ENCODE measurements at places on chromosomes 3 and 15.

DNA sequence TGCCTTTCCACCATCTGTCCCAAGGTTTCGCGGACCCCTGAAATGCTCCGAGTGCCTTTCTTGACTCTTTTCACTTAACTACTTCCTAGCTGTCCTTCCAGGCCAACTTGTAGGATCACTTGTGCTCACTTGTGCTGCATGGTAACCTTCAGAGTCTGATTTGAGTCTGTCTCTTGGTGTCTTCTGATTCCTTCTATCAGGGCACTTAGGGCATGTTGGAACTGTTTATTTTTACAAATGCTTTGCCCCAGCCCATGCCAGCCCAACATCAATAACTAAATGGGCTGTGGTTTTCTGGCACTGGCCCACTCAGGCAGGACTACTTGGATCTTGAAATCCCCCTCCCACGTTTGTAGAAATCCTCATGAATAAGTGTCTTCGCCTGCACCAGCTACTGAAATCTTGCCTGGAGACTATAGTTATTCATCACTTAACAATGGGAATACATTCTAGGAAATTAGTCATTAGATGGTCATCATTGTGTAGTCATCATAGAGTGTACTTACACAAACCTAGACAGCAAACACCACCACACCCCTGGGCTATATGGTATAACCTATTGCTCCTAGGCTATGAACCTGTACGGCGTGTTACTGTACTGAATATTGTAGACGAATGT lies 123.1 kb upstream of the STRIT1 start:
- no peak for DNase-seq

- DNase-seq, result no peak
Observed at GRCh38 chr15:98668566-98669308, 20.4 kb downstream of the IGF1R start.

GRCh38 chr15:52094811-52095584 lies 17.6 kb downstream of the BCL2L10 start:
- DNase-seq, result no peak

GRCh38 chr15:89743594-89743993 lies 7.5 kb downstream of the MESP1 start:
- no peak for DNase-seq

DNA sequence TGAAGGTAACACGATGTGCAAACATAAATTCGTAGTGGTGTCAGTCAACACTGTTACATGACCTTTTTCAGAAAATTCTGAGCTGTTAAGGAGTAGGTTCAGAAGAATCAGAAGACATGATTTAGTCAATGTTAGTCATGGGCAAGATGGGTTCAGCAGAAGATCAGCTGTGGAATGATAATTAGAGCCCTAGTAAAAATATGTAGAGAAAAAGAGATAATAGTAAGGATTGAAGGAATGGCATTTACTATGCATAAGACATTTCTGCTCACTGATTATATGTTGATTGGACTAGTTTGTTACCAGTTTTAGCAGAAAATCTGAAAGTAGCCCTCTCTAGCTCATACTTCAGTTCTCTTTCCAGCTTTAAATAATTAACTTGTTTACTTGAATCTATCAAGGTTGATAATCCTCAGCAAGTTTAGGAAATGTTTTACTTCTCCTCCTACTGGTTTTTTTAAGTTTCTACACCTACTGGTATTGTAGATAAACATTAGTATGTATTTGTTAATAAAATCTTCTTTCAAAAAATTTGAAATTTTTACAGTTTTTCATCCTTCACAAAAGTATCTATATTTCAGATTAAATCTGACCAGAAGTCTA lies 98.6 kb downstream of the ALCAM start:
- DNase-seq, result no peak

- no peak for DNase-seq
Observed at GRCh38 chr15:84844964-84845363, 27.8 kb downstream of the ALPK3 start.

GRCh38 chr15:29812384-29812694 lies 9.9 kb downstream of the TJP1 start:
- no peak for DNase-seq

- DNase-seq, result no peak
Observed at GRCh38 chr15:59360305-59360704, 12.4 kb downstream of the MYO1E start.

DNA sequence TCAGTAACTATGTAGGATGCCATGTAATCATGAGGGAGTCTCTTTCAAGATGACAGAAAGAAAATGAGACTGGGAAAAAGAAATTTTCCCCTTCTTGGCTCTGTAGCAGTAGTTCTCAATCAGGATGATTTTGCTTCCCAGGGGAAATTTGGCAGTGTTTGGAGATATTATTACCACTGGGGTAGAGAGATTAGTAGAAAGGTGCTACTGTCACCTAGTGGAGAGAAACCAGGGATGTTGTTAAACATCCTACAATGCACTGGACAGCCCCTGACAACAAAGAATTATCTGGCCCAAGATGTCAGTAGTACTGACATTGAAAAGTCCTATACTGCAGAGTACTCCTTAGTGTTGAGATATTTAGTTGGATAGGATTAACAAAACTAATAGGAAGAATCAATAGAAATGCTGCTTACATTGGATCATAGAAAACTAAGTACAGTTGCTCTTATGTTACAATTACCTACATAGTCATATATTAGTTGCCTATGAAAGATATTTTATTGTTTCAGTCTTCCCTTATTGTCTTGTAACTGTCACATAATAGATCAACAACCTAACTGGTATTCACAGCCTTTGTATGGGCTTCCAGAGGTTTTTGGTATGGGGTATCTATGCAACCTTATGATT lies 433.3 kb downstream of the RAP2B start:
- no peak for DNase-seq

DNA sequence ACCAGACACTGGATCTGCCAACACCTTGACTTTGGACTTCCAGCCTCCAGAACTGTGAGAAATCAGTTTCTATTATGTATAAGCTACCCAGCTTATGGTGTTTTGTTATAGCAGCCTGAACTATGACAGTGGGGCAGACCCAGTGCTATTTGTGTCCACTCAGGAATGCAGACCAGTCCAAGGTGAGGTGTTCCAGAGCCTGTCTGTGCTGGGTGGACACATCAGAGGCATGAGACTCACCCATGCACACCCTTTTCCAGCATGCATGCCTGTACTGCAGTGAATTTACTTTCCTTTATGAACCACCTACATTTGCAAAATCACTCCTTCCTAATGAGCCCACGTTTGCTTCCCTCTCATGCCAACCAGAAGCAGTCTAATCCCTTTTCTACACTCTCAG lies 27.6 kb upstream of the DET1 start:
- no peak for DNase-seq

DNA sequence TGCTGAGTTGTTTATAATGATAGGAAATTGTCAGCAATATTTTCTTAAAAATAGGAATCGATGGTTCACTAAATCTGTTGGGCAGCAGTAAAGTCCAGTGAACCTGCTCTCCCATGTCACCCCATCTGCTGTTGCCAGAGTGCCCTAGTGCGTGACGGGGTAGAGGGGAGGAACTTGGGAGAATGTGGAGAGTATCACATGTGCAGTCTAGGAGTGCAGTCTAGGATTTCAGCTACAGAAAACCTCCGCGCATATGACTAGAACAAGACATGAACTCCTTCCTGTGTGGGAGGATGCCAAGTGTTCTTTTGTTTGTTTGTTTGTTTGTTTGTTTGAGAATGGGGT lies 74.6 kb upstream of the ACAD9 start:
- DNase-seq, result no peak

GRCh38 chr3:125179143-125179883 lies 33.2 kb downstream of the SLC12A8 start:
- no peak for DNase-seq

GRCh38 chr3:149430216-149430615 lies 44.3 kb upstream of the TM4SF4 start:
- DNase-seq, result no peak

DNA sequence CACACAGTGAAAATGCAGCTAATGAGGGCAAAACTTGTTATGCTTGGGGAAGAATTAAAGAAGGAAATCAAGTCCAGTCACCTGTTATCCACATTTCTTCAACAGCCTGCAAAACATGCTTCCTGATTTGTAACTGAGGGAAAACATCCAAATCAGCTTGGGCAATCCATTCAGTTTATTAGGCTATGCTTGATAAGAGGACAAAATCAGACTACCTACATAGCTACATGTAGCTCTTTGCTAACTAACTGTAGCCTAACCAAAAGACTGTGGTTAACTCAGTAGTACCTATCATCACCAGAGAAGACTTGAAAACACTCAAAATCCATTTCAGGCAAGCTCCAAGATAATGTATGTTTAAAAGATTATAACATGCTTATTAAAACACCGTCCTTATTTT lies 436.4 kb downstream of the SHQ1 start:
- DNase-seq, result no peak

GRCh38 chr3:60153221-60153999 lies 1097.8 kb downstream of the FHIT start:
- no peak for DNase-seq

- DNase-seq, result no peak
Observed at GRCh38 chr3:13069495-13069894, 3.7 kb downstream of the IQSEC1 start.

DNA sequence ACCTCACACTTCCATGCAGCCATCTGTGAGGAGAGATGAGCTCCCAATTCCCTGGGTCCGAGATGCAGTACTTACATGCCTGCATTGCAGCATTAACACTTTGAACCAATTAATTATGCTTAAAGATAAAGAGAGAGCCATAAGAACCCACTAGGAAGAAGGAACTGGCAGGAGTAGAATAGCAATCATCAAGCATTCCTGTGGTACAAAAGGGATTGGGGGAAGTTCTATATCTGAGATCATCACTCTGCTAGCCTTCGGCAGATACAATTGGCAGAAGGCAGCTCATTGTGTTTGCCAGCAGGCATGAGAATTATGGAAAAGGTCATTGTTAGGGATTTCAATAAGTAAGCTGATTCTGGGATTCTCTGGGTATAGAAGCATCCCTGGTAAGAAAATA lies 891.4 kb downstream of the NTRK3 start:
- DNase-seq, result no peak

- no peak for DNase-seq
Observed at GRCh38 chr3:149366031-149366430, 11.4 kb downstream of the TM4SF1 start.

Measured in SIG-M5 (cell line).